Endothelial cell (in vitro differentiated cells): ENCODE measurements at places on chromosomes 16 and 17.

DNA sequence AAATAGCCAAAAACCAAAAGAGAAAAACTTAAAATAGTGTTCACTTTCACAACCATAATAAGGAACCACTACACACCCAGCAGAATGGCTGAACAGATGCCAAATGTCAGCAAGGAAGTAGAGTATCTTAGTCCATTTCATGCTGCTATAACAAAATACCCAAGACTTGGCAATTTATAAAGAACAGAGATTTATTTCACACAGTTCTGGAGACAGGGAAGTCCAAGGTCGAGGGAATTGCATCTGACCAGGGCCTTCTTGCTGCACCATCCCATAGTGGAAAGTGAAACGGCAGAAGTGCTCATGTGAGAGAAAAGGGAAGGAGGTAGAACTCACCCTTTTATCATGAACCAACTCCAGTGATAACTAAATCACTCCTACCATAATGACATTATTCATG lies 33.8 kb upstream of the CCL22 start:
- no peak for DNase-seq

DNA sequence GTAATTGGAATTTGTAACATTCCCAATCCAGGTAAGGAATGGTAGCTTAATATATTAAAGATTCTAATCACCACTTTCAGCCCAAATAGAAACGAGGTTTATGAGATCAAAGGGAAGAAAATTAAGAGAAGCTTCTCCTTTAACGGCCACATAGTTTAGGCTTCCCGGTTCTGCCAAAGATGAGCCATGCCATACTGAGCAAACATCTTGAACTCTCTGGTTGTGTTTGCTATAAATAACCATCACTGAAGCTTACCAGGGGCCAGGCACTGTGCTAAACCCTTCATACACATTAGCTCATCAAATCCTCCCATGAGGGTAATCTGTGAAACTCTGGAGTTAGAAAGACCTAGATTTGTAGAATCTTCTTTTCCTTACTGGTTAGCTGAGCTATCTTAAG lies 2.8 kb downstream of the MYH11 start:
- no peak for DNase-seq

DNA sequence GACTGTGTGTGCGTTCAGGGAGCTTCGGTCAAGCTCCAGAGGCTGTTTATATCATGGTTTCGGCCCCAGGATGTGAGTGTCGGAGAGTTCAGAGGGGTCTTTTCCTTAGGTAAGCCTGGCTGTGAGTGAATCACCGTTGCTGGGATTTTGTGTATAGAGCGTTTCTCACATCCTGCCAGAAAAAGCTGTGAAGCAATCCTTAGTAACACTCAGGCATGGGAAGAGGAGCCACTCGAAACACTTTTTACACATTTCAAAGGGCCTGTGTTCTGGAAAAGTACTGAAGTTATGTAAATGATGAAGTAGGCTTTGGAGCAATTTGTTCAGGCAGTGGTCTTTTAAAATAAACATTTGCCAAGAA lies 662 bp downstream of the PGS1 start:
- no peak for DNase-seq

- DNase-seq: no peak
Observed at GRCh38 chr17:56910509-56911235, 3.2 kb downstream of the TRIM25 start.

DNA sequence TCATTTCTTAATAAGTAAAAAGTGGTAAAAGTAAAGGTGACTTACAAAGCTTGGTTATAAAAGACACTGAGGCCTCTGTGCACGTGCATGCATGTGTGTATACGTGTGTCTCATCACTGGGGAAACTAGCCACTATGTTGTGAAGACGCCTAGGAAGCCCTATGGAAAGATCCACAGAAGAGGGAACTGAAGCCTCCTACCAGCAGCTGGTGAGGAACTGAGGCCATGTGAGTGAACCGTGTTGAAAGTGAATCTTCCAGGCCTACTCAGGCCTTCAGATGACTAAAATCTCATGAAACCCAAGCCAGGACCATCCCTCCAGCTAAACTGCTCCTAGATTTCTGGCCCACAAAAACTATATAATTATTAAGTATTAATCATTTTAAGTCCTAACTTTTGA lies 23.7 kb downstream of the PHLPP2 start:
- DNase-seq: no peak

DNA sequence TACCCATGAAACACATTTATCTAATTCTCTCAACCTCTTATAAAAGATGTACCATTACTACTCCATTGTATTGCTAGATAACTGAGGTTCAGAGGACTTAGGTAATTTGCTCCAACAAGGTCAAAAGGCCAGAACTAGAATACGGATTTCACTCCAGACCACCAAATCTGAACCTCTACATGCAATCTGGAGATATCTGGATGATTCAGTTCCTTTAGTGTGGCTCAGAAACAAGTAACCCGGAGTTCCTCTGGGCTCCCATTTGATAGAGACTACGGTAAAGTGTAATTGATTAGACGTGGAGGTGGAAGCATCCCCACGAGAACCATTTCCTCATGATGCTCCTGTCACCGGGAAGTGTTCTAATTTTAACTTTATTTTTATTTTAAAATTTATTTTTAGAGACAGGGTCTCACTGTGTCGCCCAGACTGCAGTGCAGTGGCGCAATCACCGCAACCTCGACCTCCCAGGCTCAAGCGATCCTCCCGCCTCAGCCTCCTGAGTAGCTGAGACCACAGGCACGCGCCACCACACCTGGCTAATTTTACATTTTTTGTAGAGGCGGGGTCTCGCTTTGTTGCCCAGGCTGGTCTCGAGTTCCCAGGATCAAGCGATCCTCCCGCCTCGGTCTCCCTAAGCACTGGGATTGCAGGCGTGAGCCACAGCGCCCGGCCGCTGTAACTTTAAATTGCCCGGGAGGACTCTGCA lies 608 bp upstream of the COX10 start:
- DNase-seq: no peak

DNA sequence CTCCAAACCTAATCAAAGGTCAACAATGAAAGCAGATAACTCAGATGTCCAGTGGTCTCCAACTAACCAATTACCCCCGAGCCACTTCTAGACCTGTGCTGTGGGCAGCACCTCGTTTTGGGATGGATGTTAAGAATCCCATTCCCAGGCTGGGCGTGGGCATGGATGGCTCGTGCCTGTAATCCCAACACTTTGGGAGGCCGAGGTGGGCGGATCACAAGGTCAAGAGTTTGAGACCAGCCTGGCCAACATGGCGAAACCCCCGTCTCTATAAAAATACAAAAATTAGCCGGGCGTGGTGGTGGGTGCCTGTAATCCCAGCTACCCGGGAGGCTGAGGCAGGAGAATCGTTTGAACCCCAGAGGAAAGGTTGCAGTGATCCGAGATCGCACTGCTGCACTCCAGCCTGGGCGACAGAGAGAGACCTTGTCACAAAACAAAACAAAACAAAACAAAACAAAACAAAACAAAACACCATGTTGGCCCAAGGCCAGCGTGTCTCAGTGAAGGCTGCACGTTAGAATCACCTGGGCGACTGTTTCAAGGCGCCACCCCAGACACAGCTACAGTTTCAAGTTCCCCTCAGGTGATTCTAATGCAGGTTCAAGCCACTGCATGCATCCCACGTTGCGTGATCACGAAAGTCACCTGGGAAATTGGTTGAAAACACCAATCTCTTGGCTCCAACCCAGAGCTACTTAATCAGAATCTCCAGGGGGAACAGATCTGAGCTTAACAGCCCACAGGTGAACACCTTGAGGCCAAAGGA lies 21.3 kb downstream of the COX4I1 start:
- no peak for DNase-seq

GRCh38 chr16:23145608-23146007 lies 3.6 kb downstream of the USP31 start:
- DNase-seq: no peak

DNA sequence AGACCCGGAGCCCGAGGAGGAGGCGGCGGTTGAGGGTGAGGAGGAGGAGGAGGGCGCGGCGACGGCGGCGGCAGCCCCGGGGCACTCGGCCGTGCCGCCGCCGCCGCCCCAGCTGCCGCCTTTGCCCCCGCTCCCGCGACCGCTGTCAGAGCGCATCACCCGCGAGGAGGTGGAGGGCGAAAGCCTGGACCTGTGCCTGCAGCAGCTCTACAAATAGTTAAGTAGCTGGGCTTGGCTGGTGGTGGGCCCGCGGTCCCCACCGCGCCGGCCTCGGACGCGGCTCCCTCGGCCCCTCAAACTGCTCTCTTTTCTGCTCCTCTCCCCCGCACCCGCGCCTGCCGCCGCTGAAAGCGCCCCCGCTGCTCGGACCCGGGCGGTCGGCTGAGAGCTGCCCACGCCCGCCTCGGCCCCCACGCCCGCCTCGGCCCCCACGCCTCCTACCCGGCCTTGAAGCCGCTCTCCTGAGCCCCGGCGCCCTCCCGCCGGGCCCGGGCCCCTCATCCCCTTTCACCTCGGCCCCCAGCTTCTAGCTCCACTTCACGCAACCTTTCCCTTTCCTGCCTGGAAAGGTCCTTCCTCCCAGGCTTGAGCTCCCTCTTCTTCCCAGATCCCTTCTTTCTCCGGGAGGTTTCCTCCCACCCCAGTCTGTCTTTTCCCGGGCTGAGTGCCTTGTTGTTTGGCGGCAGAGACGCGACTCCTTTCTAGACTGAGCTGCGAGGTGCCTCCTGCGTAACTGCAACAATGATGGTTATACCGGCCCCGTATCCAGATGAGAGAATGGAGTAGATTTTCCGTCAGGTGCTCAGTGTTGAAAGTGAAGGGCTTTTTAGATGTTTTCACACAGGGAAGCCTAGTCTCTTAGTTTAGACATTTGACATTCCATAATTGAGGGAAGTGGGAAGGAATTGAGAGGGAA lies 850 bp downstream of the PPM1E start:
- peak; percentile 11 for DNase-seq
